NCI-H2081 treated with DMSO at 0.1 percent for 48 hours (cell line): ENCODE measurements at places on chromosomes 16 and 17.

GRCh38 chr17:49382556-49382955, 20.5 kb upstream of the ZNF652 start:
- no peak for DNase-seq

DNA sequence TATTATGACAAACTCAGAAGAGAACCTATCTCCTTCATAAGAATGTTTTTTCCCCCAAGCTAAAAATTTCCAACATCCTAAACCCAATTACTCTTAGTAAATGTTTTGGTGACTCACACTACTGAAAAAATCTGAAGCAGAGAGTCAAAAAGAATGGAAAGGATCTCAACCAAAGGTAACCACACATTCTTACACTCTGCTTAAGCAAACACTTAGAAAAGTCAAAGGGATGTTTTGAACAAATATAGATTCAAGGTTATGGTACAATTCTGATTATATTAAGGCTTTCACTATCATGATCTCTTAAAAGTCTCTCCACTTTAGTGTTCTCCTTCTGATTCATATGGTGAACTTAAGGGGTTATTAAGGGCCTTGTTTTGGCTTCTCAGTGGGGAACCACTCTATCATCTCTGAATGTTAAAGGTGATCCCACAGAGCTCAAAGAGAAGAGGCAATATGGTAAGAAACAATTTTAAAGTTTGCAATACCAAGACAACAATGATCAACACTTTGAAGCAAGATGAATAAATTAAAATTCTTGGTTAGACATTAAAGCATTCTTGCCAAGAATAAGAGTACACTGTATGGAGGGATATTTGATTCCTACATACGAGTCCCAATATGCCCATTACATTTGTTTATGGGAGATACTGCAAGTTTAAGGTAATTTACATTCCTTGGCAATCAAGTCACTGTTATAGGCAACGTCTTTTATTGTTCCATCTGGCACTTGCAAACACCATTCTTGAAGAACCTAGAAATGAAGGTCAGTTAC, 69.2 kb downstream of the CDC27 start:
- no peak for DNase-seq

GRCh38 chr17:74618451-74618850, 5.1 kb downstream of the CD300E start:
- no peak for DNase-seq

GRCh38 chr16:57947261-57947660, 23.7 kb downstream of the CNGB1 start:
- no peak for DNase-seq

- no peak for DNase-seq
Measured at GRCh38 chr16:67311607-67312488, 14.7 kb downstream of the KCTD19 start.

- DNase-seq, result no peak
Measured at GRCh38 chr17:30376621-30377452, 1.9 kb upstream of the CPD start.

DNA sequence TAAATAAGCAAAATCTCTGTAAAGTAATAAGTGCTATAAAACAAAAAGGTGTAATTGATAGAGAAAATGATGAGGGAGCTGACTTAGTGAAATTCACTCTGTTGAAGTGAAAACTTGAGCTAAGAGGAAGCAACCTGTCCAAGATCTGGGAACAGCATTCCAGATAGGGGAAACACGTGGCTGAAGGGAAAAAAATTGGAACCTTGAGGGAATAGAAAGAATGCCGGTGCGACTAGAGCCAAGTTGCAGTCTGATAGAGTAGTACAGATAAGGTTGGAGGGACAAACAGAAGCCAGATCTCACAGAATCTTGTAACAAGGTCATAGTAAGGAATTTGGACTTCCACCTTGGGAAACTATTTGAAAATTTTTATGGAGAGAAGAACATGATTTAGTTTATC, 623 bp upstream of the DDX52 start:
- DNase-seq, result no peak

GRCh38 chr16:35741546-35741945, 2282.1 kb downstream of the TP53TG3F start:
- DNase-seq, result no peak

DNA sequence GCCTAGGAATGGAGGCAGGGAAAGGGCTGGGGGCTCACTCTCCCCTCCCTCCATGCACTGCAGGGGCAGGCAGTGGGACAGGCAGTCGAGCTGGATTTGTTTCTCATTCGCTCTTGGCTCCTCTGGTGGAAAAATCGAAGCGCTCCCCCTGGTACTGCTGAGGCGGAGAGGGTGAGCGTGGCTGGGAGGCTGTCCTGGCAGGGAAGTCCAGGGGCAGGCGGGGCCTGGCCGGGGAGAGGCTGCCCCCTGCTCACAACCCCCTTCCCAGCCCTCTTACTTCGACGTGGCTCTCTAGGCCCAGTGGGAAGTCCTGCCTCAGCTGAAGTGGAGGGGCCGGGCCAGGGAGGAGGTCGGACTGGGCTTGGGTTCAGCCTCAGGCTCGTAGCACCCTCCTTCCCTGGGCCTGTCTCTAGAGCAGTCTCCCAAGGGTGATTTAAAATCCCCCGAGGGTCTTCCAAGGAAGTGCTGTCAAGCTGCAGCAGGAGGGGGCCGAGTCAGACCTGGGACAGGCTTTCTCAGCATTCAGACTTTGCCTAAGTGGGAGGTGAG, 16.5 kb upstream of the TMEM92 start:
- no peak for DNase-seq

DNA sequence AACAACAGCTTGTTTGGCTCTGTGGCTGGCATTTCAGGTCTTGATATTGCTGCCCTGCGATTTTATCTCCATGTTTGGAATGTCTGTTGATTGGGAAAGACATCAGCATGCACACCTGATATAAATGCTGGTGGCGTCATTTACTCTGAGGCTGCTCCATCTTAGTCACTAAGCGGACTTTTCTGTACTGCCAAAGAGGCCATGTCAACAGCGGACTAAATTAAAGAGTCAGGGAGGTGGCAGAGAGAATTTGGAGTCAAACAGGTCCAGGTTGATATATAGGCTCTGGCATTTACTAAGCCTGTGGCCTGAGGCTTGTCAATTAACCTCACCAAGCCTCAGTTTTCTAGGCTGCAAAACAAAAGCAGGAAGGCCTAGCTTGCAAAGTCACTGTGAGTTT, 6.2 kb downstream of the RBFOX1 start:
- no peak for DNase-seq

- no peak for DNase-seq
Measured at GRCh38 chr17:80425835-80426426, 11.0 kb downstream of the ENDOV start.

GRCh38 chr17:72063262-72063661, 57.6 kb upstream of the SOX9 start:
- no peak for DNase-seq

DNA sequence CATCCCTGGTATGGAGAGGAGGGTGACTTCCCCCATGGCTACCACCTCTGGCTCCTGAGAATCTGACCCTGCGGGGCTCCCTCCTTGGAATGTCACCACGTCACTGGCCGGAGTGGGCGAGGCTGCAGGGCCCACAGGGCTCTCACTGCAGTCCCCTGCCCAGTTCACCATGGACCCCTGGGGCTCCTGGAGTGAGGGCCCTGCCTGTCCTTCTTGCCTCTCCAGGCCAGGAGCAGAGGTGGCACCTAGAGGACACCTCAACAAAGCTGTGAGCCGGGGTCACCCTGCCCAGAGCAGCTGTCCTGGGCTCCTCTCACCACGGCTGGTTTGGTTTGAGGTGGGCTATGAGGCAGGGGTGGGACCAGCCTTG, 67.8 kb upstream of the GNG13 start:
- DNase-seq, result no peak

DNA sequence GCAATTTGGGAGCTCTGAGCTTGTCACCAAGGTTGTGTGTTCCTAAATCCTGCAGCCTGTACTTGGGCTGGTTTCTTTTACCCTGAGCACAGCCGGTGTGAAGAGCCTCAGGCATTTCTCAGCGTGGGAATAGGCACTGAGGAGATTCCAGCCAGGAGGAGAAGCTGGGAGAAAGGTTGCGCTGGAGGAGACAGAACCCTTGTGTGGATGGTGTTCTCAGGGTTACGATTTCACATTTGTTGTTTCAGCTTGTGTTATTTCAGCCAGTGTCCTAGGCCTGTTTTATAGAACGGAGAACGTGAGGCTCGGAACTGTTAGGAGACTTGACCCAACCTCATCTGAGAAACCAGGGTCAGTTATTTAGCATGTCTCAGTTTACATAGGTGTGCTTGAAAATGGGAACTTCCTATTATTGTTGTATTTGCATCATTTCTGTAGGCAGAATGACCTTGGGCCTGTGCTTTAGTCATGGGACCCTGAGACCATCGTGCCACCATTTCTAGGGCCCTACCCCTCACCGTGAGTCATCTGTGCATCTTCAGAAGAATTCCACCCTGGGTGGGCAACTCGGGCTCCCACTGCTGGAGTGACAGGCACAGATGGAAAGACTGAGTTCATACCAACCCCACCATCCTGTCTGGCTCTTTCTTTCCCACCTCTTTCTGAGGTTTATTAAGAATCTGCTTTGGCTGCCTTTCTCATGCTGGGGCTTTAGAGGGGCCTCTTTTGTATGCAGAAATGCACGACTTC, 134.9 kb downstream of the MSI2 start:
- DNase-seq, result no peak

- DNase-seq, result no peak
Measured at GRCh38 chr17:54770836-54771235, 129.8 kb upstream of the TOM1L1 start.

GRCh38 chr17:77404812-77405581, 264.2 kb downstream of the SEC14L1 start:
- DNase-seq, result no peak

- peak; percentile 0 for DNase-seq
Measured at GRCh38 chr17:12020642-12021622, at the start of gene MAP2K4. Gene MAP2K4 (plus strand): TSS chr17:12020877. CDS start chr17:12020887, 10 bp downstream.

GRCh38 chr16:73545755-73546154, 497.8 kb upstream of the ZFHX3 start:
- DNase-seq, result no peak

DNA sequence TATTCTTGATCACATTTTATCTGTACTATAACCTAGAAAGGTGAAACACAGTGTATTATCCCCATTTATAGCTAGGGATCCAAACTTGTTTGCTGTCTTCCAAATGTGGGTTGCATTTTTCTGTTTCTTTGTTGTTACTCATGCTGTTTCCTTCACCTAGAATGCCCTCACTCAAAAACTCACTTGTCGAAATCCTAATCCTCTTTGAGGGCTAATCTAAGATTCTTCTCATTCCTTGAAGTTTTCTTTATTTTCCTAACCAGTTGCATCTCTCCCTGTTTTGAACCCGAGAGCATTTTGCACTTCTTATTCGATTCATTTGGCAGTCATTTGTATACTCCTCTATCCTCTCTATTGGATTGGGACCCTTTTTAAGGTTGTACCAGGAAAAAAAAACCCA, 9.6 kb downstream of the CALCOCO2 start:
- DNase-seq, result no peak

DNA sequence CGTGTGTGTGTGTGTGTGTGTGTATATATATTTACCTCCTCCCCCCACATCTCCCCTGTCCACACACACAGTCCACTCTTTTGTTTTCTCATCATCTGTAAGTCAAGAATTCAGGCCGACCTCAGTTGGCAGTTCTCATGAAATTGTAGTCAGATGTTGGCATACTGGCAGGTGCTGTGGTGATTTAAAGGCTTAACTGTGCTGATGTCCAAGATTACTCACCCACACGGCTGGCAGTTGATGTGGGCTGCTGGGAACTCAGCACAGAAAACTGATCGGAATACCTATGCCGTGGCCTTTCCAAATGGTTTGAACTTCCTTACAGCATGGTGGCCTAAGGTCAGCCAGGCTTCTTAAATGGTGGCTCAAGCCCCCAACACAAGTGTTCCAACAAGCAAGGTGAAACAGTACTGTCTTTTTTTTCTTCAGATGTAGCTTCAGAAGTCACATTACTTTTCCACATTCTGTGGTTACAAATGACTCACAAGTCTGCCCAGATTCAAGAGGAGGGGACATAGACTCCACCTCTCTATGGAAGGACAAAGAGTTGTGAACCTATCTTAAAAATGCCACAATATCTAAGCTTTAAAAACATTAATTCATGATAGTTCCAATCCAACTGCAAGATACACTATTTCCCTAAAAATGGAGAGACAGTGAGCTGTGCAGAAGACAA, 198.5 kb upstream of the HS3ST4 start:
- DNase-seq, result no peak

DNA sequence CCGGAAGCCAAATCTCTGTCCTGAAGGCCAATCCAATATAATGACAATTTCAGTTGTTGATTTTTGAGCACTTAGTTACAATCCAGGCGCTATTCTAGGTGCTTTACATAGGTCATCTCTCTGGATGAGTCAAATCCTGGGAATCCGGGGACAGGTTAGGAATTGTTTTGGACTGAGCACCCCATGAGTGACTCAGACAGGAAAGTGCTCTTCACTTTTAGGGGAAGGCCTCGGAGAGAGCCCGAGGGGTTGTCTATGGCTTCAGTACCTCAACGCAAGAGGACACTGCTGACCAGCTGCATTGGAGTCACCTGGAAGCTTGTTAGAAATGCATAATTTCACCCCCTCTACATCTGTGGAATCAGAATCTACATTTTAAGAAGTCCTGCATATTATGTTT, 108.8 kb downstream of the IRX5 start:
- no peak for DNase-seq

GRCh38 chr17:8668176-8668740, 37.7 kb upstream of the MYH10 start:
- DNase-seq, result no peak

DNA sequence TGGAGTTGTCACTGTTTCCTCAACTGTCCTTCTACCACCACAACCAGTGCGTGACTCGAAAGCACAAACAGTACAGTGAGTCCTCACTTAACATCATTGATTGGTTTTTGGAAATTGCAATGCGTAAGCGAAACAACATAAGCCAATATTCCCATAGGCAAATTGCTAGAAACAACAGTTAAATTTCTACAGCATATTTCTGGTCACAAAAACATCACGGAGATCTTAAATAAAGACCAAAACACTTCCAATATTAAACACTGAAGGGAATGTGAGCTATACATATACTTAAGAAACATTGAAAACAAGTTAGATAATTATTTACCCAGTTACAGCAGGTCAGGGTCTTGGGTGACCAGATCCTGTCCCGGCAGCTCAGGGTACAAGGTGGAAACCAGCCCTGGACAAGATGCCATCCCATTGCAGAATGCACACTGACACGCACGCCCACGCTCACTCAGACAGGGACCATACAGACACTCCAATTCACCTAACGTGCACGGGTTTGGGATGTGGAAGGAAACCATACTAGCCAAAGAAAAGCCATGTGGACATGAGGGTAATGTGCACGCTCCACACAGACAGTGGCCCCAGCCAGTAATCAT, 4.7 kb downstream of the SLC13A5 start:
- no peak for DNase-seq

GRCh38 chr17:82848022-82848592, 8.3 kb upstream of the ZNF750 start:
- no peak for DNase-seq

- no peak for DNase-seq
Measured at GRCh38 chr17:29757788-29758187, 135.1 kb upstream of the CORO6 start.

- DNase-seq, result no peak
Measured at GRCh38 chr16:50306287-50306686, 39.9 kb downstream of the ADCY7 start.

- no peak for DNase-seq
Measured at GRCh38 chr17:72099919-72100318, 20.9 kb upstream of the SOX9 start.

GRCh38 chr16:89406277-89406888, 84.0 kb downstream of the ANKRD11 start:
- no peak for DNase-seq

GRCh38 chr16:30335598-30336474, 19.3 kb downstream of the CD2BP2 start:
- DNase-seq, result no peak

- no peak for DNase-seq
Measured at GRCh38 chr17:54191261-54191660, 368.5 kb downstream of the KIF2B start.

GRCh38 chr17:45172541-45173286, 11.0 kb downstream of the HEXIM2 start:
- no peak for DNase-seq
